ENCODE measurements at places on chromosomes 12 and 14.

DNA sequence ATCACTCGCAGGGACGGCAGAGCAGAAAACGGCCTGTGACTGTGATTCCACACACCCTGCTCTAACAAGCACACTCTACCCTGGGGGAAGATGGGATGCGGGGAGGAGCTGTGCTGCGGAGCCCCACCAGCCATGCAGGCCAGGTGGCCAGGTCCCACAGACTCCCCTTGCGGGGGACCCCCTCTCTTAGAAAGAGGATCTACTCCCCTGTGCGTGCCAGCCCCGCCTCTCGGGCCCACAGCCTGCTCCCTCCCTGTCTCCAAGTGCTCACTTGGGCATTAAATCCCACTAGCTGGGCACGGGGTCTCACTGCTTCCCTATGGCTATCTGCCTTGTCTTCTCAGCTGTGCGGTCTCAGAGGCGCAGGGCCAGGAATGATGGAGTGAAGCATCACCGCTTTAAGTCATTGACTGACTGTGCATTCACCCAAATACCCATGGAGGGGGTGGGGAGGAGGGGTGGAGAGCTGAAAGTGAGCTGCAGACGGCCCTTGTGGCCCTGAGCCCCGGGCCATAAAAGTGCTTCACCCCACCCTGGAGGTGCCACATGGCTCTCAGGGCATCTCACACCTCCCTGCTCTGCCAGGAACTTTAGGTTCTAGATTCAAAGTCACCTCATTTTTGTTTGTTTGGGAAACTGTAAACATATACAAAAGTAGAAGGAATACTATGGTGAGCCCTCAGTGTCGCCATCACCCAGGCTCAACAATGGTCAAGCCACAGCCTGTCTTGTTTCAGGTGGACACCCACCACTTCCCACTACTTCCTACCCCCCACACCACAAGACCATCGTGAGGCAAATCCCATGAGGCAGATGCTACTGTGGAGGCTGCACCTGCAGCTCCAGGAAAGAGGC is 9.4 kb downstream of the STX2 start:
- DNase-seq: no peak

GRCh38 chr14:22492622-22493542 is 96.1 kb downstream of the DAD1 start:
- no peak for DNase-seq

GRCh38 chr12:4962539-4963486 is 53.1 kb downstream of the KCNA1 start:
- no peak for DNase-seq

DNA sequence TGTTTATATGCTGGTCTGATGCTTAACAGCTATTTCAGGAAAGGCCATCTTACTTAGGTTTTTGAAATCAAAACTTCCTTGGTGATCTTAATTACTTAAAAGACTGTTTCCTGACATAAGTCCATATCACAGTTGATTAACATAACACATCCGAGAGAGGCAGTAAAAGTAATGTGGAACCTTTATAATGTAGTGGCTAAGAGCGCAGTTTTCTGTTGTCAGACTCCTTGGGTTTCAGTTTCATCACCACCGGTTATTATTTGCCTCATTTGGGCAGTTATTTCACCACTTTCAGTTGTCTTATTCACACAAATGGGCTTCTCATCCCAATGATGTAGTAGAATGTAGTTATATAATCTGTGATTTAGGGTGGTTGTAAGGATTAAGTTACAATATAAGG is 30.9 kb downstream of the TBC1D15 start:
- DNase-seq: no peak

GRCh38 chr14:89288114-89288513 is 128.9 kb downstream of the FOXN3 start:
- no peak for DNase-seq

DNA sequence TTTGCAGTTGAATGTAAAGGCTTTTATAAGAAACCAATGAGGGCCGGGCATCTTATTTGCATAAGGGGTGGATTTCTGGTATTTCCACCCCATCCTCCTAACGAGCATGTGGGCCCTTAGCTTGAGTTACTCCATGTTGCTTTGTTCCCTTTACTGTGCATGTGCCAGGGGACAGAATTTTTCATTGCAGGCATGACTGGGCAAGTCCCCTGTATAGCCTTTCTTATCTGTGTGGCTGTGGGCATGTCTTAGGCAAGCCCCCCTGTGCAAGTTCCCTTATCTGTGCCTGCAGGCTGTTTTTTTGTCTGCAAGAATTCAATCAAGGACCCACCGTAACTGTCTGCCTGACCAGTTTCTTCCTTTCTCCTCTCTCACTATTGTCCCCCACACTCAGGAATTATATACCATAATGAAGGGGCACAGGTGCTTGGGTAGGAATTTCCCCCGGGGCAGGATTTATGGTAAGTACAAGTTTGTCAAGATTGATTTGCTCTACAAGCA is 152.2 kb upstream of the CNOT2 start:
- no peak for DNase-seq

GRCh38 chr14:63383776-63384367 is 65.1 kb upstream of the GPHB5 start:
- no peak for DNase-seq

- no peak for DNase-seq
These were observed 706 bp downstream of the PRMT5 start for GRCh38 chr14:22928237-22929103.

DNA sequence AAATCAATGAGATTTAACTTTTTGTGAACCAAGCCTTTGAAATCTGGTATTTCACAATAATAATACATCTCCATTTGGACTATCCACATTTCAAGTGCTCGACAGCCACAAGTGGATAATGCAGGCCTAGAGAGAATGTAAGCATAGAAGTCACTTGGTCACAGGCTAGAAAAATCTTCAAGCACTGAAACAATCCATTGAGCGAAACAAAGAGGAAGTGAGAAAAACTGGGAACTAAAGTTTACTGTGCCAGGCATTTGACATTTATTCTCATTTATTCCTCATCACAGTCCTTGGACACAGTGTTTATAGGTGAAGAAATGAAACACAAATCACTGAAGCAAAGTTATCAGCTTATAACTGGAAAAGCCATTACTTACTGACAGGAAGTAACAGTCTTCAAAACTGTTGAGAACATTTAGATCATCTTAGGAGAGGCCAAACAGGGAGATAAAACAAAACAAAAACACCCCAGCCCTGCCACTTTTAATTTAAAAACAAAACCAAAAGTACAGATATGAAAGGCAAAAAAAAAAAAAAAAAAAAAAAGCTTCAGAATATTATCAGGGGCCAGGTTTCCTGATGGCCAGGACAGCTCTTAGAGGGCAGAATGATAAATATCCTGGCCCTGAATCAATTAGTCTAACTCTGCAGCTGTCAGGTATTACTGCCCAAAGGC is 29.2 kb downstream of the GNS start:
- DNase-seq: no peak

- DNase-seq: no peak
These were observed 15.7 kb upstream of the KDM2B start for GRCh38 chr12:121596526-121596925.

- no peak for DNase-seq
These were observed 16.0 kb downstream of the FOS start for GRCh38 chr14:75294649-75295033.

GRCh38 chr14:87148655-87149054 is 844.3 kb downstream of the GALC start:
- no peak for DNase-seq

DNA sequence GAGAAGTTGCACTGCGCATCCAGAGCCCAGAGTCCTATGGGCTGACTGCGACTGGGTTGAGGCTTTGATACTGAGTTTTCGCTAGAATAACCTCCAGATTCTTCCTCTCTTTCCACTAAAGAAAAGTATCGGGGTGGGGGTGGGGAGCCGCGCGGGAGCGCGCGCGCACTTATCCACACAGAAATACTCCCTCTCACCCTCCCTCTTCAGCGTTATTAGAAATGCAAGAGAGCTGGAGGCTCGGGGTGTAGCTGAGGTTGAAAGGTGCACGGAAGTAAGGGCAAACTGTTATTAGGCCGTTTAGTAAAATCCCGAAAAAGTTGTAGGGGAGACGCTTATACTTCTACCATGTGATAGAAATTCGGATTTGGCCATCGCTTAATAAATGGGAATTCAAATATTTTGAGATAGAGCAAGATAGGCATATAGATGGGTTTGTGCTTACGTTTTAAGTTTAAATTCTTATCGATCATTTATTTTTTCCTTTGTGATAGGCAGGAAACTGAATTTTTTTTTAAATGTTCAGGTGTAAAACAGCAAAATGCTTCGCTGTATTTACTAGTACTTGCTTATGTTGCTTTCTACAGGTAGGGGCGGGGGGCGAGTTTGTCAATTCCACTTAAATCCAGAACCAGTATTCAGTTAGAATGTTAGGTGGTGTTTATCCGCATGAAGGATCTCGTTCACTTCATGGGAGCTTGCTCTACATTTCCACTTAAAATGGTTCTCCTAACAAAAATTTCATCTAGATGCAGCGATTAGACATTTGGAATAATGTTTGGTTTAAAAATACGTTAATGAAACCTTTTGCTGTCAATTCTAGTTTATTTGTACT is 1.1 kb downstream of the ARHGAP5 start:
- DNase-seq: no peak

DNA sequence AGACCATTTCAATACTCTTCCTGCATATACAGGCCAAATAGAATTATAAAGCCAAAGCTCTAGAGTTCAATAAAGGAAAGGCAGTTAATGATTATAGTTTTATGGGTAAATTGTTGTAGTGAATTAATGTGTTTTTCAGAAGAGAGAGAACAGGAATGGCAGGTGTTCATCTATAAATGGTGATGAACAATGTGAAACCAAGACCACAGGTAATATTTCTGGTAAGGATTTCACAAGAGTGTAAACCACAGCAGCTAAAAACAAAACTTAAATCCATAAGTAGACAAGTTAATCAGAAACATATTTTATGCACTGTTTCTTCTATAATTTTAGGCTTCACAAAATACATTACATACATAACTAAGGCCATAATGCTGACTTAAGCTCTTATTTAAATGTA is 204.4 kb downstream of the SYT1 start:
- DNase-seq: no peak

GRCh38 chr14:49193332-49194065 is 392.7 kb downstream of the RPS29 start:
- DNase-seq: no peak

GRCh38 chr14:87899228-87899627 is 93.8 kb downstream of the GALC start:
- no peak for DNase-seq

DNA sequence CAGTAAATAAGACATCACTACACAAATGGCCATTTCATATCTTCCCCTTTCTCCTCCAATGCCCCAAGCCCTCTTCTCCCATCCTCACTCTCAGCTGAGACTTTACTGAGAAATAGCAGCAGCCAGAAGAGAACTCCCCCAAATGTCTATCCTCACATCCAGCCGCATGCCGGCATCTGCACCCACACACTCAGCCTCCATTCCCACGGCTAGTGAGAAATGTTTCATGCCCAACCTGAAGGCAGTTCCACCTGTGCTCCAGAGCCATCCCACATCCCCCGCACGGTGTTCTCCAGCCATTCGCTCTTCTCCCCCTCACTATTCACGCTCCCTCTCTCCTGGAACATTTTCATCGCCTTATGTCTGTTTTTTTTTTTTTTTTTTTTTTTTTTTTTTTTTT is 208.7 kb upstream of the DIO3 start:
- no peak for DNase-seq

DNA sequence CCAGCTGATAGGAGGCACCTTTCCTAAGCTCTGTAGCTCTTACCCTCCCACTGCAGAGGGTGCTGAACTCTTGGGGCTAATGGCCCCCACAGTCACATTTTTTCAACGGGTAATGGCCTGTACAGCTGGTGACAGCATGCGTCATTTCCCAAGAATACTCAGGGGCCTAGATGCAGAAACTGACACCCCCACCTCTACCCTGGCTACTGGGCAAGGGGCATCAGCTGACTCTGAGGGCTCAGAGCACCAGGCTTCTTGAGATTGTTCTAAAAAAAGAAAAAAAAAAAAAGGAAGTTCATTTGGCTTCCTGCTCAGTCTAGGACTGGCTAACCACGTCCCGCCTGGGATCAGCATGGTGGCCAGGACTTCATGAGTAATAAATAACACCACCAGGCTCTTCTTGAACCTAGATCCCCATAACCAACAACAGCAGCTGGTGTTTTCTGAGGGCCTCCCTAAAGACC is 35.2 kb downstream of the ZFP36L1 start:
- no peak for DNase-seq

GRCh38 chr14:33524244-33524643 is 426.6 kb downstream of the EGLN3 start:
- DNase-seq: no peak

- DNase-seq: no peak
These were observed 429.1 kb downstream of the RAD51B start for GRCh38 chr14:68248481-68249255.

GRCh38 chr12:51450333-51450732 is 25.7 kb downstream of the SLC4A8 start:
- no peak for DNase-seq

- no peak for DNase-seq
These were observed 35.1 kb upstream of the ATF1 start for GRCh38 chr12:50728841-50729240.
